NAMALWA (cell line): ENCODE measurements at places on chromosomes 2 and 18.

DNA sequence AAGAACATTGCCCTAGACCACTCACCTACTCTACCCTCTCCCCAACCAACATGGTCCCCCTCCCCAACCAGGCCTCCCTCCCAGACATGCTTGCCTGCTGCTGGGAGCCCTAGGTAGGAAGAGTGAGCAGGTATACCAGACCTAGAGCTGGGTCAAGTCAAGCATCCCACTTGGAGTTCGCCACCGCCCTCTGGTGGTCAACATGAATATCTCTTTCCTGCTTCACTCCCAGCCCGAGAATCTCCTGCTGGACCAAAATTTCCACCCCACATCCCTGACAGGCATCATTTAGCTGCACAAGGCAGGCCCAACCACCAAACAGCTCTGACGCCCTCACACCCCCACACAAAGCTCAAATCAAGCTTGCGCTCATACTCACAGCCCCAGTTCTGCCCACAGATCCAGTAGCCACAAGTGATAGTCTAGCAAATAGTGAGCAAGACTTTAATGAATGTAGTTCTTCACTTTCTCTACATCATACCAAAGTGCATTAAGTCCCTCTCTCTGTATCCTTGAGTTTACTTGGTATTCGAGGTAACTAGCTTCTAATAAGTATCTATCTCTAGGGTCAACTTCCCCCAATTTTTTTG, 116.0 kb downstream of the TNS1 start:
- DNase-seq = peak; percentile 68

DNA sequence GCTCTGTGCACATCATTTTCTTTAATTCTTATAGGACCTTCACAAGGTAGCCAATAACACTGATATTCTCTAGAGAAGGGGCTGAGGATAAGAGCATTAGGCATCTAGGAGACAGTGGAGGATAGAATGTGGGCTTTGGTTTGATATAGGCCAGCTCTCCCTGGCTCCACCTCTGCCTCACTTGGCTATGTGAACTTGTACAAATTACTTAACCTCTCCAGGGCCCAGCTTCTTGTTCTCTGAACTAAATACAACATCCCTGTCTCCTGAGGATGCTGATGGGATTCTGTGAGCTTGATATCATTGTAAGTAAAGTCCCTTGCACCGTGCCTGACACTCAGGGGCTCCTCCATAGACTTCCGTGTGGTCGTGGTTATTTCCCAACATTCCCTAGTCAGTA, 87.3 kb downstream of the ACOXL start:
- no peak for DNase-seq

DNA sequence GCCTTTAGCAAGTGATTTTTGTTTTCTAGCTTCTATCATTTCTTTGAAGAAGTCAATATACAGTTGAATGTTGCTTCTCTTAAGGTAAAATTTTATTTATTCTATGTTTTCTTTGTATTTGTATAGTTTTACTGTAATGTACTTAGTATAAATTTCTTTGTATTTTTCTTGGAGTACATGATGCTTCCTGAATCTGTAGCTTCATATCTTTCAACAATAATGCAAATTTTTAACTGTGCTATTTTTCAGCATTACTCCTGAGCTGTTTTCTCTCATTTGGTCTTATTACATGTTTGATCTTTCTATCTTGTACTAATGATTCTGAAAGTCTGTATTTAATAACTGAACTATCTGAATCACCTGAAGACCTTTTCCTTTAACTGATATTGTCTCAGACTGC, 253.9 kb upstream of the NXPH2 start:
- DNase-seq = no peak

DNA sequence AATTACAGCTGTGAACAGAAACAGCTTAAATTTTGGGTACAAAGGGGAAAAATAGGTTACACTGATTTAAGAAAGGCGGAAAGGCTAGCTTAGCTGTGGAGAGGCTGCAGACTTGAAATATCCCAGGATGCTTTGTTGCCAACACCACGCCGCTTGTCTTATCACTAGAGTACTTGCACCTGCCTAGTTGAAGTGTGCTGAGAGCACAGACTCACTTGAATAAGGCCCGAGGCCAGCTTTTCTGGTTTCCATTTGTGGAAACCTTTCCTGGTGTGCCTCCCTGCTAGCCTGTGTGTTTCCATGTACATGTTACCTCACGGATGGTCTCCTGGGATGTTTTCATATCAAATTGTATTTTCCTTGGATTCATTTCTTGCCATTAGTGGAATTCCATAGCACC, 3.2 kb downstream of the CABLES1 start:
- no peak for DNase-seq

DNA sequence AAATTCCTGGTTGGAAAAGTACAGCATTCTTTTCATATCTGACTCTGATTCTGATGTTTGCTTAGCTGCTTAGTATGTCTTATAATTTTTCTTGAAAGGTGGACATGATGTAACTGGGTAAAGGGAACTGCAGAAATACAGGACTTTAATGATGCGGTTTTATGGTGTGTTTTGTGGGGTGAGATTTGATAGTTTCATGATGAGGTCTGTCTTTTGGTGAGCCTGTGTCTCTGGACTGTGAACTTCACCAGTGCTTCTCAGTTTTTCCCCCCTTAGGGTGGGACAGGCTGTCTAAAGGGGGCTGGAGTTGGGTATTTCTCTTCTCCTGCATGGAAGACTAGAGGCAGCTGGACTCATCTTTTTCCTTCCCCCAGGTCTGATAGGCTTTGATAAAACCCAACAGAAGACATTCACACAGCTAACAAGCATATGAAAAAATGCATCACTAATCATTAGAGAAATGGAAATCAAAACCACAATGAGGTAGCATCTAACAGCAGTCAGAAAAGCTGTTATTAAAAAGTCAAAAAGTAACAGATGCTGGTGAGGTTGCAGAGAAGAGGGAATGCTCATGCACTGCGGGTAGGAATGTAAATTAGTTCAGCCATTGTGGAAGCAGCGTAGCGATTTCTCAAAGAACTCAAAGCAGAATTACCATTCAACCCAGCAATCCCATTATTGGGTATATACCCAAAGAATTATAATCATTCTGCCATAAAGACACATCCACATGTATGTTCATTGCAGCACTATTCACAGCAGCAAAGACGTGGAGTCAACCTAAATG, 77.6 kb downstream of the EPC2 start:
- no peak for DNase-seq

- peak; percentile 73 for DNase-seq
These were observed 42.7 kb downstream of the SETBP1 start for GRCh38 chr18:44723411-44723810.

GRCh38 chr2:137676346-137676745, 287.9 kb upstream of the HNMT start:
- DNase-seq = no peak

GRCh38 chr18:23583071-23583865, 3.0 kb downstream of the NPC1 start:
- DNase-seq = no peak

GRCh38 chr18:78828131-78828530, 151.5 kb upstream of the SALL3 start:
- DNase-seq = no peak

DNA sequence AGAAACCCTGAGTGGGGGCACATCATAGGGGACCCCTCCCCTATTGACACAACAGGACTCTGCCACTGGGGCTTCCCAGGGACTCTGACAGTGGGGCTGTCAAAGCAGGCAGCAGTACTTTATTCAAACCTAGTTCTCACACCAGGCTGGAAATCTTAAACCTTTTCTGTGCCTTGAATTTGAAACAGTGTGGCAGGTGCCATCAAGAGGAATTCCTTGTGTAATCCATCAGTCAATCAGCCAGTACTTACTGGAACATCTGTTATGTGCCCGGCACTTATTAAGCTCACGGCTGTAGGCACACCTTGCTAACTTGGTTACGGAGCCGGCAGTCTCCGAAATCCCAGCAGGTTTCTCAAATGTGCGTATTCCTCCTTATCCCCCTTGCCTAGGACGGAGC, 12.0 kb downstream of the GLI2 start:
- DNase-seq = no peak

- no peak for DNase-seq
These were observed 22.2 kb downstream of the PIK3C3 start for GRCh38 chr18:41977233-41977632.

DNA sequence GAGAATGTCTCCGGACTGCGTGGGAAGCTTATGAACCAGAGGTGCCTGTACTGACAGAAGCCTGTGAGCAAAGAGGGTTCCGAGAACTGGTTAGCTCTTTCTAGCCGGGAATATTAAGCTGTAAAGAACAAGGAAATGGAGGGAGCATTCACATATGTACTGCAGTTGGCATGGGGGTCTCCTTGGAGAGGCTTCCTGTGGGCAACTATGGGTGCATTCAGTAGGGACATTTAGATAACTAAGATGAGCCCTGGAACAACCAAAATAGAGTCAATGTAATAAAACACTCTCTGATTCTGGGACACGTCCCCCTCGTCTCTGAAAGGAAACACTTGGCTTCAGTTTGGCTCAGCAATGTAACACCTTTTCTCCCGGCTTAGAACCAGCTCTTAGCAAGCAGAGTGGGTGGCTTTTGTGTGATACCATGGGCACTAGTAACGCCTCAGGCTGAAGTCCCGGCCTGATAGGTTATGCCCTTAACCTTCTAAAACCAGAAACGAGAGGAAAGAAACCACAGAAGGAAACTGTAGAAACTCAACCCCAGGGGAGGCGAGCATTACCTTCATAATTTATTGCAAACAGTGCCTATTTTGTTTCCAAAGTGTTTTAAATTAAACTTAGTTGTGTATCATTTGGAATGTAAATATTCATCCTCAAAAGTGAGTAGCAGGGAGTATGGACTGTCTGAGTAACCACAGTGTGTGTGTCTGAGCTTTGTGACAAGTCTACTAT, 48.8 kb upstream of the LPIN2 start:
- no peak for DNase-seq

DNA sequence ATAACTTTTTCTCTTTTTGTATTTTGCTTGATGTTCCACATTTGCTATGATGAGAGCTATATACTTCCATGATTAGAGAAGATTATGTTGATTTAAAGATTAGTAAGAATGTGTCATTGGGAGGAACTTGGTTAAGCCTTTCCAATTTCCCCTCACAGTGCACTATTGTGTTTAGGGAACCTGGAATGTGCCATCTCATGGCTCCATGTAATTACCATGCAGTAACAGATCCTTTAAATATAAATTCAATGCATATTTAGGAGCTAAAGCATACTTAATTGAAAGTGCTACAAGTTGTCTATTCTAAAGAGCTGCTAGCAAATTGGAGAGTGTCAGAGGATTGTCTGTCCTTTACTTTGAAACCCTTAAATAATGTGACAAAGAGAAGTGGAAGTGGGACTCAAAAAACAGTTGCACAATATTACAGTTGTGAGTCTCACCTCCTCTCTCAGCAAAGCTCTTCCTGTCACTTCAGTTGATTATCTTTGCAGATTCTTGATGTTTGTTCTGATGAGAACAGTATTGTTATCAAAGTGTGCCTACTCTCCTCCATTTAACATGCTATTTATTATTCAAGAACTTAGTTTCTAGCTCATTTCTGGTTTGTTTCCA, 1162.7 kb upstream of the ZEB2 start:
- DNase-seq = no peak

DNA sequence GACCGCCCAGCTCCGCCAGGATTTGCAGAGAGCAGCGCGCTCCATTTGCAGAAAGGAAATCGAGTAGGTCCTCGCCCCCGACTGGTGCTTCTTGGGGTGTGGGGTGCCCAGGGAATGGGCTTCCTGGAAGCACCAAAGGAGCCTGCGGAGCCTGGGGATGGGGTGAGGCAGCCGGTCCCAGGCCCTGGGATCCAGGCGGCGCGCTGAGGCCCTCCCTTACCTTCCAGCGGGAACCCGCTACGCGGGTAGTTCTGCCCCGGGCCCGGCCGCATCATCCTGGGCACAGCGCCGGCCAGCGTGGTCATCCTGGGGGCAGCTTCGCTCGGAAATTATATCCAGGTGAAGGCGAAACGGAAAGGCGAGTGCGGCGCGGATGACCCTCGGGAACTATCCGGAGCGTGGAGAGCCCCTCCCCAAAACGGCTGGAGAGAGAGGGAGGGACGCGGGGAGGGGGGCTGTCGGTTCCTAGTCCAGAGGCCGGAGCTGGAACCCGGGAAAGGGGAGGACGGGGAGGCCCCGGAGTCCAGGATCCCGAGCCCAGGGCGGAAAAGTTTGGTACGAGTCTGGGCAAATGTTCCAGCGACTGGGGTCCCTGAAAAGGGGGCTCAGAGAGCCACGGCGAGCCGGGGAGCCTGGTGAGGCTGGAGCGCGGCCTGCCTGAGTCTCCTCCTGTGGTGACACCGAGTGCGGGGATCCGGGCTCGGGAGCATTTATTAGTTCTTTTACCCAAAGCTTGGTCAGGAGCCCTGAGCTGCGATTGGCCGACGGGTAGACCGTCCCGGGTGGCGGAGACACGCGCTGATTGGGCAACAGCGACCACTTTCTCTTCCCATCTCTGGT, at the start of gene PAX3:
Gene PAX3, minus strand, starts transcription at position 688 of the 840 bp plus-strand sequence. Its CDS starts 383 bp downstream, at position 305.
- no peak for DNase-seq

DNA sequence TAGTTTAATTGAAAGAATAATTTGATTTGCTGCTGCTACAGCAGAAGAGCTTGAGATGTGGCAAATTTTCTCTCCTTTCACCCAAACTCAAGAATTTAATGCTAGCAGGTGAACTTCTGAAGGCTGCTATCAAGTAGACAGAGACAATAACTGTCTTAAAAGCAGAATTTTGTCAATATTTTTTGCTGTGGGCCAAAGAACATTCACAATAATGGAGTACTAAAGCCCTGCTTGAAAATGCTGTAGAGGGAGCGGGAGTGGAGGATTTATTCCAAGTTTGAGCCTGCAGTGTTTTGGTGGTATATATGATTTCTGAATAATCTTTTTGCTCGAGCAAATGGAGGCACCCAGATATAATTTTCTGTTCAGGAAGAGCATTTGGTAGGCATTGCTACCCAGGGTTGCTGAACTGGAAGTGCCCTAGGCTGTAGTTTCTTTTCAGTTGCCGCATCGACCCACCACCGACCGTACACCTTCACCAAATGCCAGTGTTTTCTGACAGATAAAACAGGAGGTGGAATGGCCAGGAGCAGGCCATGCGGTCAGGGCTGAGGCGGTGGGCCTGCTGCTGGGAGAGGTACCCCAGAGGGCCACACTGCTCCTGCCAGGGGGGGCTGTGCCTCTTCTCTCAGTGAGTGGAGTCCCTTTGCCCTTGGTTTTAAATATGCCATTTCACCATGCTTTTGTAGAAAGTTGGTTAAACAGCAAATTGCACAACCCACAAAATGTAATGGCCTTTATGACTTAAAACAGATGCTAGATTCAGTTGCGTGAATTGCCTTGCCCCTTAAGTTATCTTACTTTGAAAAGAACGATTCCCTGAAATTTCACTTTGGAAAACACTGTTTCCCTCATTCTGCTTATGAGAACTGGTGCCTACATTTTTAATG, 36.4 kb downstream of the TSHZ1 start:
- no peak for DNase-seq

GRCh38 chr2:237053066-237053465, 32.6 kb upstream of the COPS8 start:
- no peak for DNase-seq

DNA sequence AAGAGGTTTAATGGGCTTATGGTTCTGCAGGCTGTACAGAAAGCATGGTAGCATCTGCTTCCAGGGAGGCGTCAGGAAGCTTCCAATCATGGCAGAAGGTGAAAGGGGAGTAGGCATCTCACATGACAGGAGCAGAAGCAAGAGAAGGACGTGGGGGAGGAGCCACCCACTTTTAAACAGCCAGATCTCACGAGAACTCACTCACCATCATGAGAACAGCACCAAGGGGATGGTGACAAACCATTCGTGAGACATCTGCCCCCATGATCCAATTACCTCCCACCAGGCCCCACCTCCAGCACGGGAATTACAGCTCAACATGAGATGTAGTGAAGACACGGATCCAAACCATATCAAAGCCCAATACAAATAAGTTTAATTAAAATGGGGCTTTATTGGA, 113.8 kb downstream of the ATL2 start:
- DNase-seq = no peak
